Activated CD8-positive, alpha-beta T cell treated with anti-CD3 and anti-CD28 coated beads, Interleukin-2, amount 10 ng/mL, durations not matched to agents 7 days and 5 days (primary cell): ENCODE measurements at places on chromosomes 5 and 9. TPM values are rescaled to one million over a fixed set of nuclear protein-coding genes. Genes with fewer than 3 reads are reported as not detected.

GRCh38 chr5:71903808-71904207 is 184.7 kb downstream of the CARTPT start:
- H3K4me3 ChIP-seq, result no peak overlapping the region
- H3K36me3 ChIP-seq, result no peaks in the 10 kb centered on the region
- no peak for DNase-seq
- H3K27me3 ChIP-seq, result no peaks in the 10 kb centered on the region
- H3K27ac ChIP-seq, result no peak overlapping the region
- no peaks in the 10 kb centered on the region for H3K4me1 ChIP-seq

GRCh38 chr9:123893831-123894460 is 36.0 kb downstream of the DENND1A start:
- no peak overlapping the region for H3K27ac ChIP-seq
- H3K4me1 ChIP-seq, result no peaks in the 10 kb centered on the region
- H3K4me3 ChIP-seq, result no peak overlapping the region
- no peaks in the 10 kb centered on the region for H3K27me3 ChIP-seq
- no peaks in the 10 kb centered on the region for H3K36me3 ChIP-seq

Gene NRG2
- total RNA-seq, result not detected

DNA sequence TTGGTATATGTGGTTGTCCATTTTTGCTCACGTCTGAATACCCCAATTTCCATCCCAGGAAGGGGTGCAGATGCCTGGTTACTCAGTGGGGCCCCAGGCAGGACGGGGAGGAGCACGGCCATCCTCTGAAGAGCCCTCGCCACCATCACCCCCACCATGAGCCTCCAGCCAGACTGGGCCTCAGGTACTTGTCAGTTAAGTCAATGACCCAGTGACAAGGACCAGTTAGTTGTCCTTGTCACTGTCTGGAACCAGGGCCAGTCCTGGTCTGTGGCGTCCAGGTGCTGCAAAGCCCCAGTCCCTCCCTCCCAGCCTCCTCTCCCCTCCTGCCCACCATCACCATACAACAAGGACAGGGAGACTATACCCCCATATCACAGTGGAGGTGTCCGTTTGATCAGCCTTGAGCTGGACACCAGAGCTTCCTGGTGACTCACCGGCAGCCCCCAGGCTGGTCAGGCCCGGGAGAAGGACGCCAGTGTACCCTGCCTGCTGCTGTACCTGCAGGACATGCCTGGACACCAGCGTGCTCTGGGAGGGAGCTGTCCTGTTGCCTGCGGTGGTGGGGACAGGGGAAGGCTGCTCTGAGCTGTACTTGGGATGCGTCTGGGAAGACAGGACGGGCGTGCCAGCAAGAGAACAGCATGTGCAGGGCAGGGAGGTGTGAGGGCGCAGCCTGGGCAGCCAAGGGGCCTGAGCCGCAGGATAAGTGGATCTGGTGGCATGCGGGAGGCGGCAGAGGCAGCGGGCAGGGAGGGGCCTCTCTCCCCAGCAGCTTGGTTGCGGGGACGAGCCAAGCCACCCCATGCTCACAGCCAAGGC is 32.6 kb upstream of the TTLL11 start:
- peaks cover 30% of the 10 kb centered on the region for H3K27me3 ChIP-seq
- H3K4me3 ChIP-seq, result no peak overlapping the region
- no peak for DNase-seq
- H3K36me3 ChIP-seq, result no peaks in the 10 kb centered on the region
- H3K4me1 ChIP-seq, result peaks cover 22% of the 10 kb centered on the region

GRCh38 chr9:27496135-27496504 is 28.0 kb upstream of the IFNK start:
- DNase-seq, result no peak
- H3K36me3 ChIP-seq, result peaks cover 9% of the 10 kb centered on the region
- no peak overlapping the region for H3K4me3 ChIP-seq

Gene FANCC
- 19.0 TPM for total RNA-seq
